AML-193 (cell line): ENCODE measurements at places on chromosomes 2 and 18.

- DNase-seq = peak; percentile 19
Observed at GRCh38 chr2:8285081-8285480, 396.8 kb upstream of the ID2 start.

DNA sequence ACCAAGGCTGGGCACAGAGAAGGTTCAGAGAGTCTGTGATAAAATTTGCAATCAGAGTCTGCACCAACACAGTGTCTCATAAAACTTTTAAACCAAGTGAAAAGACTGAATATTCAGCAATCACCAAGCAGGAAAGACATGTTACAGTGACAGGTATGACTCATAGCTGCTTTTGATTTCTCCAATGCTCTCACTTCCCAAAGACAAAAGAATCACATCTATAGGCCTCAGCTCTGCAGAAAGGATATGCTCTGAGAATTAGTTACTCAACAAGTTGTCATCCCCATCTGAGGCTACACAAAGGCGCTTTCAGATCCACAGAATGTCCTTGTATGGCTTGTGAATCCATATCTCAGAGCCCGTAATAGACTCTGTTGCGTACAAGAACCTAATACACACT is 92.5 kb downstream of the KCNF1 start:
- DNase-seq = no peak

- DNase-seq = no peak
Observed at GRCh38 chr2:209348433-209348832, 75.4 kb upstream of the MAP2 start.

DNA sequence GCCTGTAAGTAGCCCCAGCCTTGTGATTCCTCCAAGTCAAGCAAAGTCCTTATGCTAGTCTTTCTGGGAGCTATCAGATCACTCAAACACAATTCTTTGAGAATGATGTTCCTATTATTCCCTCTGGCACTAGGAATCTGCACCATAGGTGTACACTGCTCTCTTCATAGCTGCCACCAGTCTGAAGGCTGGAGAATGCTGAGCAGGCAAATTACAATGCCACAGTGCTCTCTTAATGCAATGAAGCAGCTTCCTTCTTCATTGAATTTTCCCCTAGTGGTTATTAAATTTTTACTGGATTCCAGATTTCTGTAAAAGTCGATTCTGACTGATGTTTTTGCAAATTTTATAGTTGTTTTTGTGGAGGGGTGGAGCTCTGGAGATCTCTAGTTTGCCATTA is 84.8 kb downstream of the CCDC178 start:
- DNase-seq = no peak

- no peak for DNase-seq
Observed at GRCh38 chr18:79383388-79384056, 12.2 kb upstream of the NFATC1 start.

- DNase-seq = no peak
Observed at GRCh38 chr2:54444503-54444902, 11.6 kb upstream of the SPTBN1 start.

- DNase-seq = no peak
Observed at GRCh38 chr2:231176066-231176465, 22.4 kb upstream of the ARMC9 start.

DNA sequence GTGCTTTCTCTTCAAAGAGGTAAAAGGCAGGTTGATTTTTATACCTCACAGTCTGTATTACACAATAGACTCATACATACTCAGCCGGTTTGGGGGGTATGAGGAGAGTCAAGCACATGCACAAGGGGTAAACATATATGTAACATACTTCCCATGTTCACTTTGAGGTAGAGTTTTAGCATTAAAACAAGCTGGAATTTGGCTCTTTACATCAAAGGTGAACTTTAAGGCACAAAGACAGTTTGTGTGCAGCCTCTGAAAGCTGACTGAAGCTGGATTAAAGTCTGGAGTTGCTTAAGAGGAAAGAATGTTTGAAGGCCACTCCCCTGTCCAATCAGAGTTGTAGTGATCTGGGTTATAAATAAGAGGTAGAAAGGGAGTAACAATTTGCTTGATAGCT is 282.0 kb downstream of the DPP10 start:
- DNase-seq = no peak

DNA sequence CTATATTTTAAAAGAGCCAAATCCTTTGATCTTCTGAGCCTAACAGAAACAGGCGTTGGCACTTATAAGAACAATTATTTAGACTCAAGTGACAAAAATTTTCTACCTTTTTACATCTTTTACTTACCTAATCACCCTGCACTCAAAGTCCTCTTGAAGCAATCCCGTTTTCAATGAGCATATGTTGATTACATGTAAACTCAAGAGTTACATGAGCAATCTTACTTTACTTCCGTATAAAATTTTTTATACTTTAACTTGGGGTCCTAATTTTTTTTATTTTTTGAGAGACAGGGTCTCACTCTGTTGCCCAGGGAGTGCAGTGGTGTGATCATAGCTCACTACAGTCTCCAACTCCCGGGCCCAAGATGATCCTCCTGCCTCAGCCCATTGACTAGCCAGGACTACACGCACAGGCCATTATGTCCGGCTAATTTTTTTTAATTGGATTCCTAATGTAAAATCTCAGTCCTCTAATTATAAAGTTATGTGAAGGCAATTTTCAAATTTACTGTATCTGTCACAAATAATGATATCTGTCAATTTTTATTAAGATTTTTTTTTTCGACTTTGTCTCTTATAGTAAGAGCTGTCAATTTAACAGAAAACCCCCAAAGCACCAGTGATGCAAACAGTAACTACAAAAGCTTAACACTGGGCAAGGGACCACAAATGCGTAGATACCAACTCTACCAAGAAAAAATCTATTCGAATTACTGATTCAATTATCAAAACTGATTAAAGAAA is 19.1 kb upstream of the STPG4 start:
- DNase-seq = no peak

GRCh38 chr2:137380610-137381009 is 583.7 kb upstream of the HNMT start:
- no peak for DNase-seq

- no peak for DNase-seq
Observed at GRCh38 chr2:214215107-214215506, 195.7 kb upstream of the VWC2L start.

DNA sequence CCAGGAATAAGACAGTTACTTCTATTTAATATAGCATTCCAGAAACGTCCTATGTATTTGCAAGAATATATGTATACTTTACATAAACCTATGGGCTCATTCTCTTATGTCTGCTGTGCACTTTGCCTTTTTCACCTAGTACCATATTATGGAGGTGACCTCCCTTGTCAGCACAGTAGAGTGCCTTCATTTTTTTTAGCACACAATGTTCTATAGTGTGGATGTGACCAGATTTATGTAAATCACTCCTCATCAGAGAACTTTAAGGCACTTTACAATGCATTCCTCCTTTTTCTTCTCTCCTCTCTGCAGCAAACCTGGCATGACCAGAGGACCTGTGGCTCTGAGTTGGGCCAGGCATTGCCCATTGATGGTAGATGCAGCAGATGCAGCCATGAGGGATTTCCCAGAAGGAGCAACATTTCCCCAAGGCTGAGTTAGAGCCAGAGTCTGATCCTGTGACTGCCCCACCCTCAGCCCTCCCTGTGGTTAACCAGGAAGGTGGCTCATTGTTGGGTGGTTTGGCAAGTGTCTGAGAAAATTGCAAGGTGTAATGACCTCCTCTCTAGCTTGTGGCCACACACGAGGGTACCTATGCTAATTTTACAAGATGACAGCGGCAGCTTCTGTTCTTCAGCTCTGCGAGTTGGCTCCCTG is 76.5 kb upstream of the DLX2 start:
- no peak for DNase-seq

GRCh38 chr2:238183821-238184220 is 19.7 kb downstream of the ILKAP start:
- no peak for DNase-seq

GRCh38 chr2:124822516-124822915 is 797.4 kb downstream of the CNTNAP5 start:
- no peak for DNase-seq

DNA sequence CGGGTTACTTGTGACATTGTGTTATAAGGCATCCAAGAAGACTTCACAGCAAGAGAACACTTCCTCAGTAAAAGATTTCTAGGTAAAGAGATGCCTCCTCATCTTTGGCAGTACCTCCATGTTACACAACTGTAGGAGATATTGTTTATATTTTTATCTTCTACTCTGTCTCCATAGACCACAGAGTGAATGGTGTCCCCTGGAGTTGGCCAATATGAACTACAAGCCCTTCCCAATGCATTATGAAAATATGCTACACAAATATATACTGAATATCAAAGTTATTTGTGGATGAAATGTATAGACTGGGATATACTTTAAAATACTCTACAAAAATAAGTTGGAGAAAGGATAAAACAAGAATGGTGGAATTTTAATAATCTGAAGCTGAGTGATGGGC is 46.7 kb downstream of the MBOAT2 start:
- no peak for DNase-seq

DNA sequence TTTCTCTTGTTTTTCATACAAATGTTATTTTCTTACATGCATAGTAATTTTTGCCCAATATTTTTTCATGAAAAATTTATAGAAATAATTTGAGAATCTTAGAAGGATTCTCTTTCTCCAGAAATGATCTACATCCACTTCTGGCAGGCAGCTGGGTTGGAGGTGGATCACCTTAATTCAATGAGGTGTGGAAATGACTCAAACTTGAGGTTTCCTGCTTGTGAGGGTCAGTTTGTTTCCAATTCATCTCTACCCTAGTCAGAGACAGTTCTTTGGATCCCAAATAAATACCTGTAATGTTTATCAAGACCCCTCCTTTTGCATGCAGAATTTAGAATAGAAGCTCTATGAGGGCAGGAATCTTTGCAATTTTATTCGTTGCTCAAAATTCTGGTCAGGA is 35.0 kb upstream of the DYNAP start:
- DNase-seq = no peak

DNA sequence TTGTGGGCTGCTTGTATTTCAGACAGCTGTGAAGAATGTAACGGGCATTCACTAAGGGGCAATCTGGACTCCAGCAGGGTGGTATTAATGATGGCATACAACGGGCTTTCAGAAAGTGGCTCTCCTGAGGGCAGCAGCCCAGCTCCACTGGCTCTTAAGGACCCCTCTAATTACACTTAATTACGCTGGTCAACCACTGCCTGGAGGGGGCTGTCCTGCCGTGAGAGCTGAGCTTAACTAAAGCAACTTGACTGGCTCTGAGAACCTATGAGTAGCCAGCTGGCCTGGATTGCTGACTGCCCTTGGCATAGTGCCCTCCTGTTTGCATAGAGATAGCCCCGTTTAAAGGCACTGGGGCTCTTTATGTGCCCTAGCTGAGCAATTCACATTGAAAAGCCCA is 3.8 kb downstream of the LIPG start:
- DNase-seq = no peak

DNA sequence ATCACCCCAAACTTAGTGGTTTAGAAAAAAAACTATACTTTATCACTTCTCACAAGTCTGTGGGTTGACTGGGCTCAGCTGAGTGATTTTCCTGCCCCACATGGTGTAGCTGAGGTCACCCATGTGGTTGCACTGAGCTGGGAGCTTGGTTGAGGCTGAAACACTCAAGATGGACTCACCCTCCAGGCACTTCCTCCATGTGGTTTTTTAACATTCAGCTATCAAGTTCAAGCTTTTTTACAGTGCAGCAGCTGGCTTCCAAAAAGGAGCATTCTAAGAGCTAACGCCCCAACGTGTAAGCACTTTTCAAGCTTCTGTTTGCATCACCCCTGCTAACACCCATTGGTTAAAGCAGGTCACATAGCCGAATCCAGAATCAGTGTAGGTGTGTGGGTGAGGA is 105.9 kb upstream of the CREB1 start:
- peak; percentile 93 for DNase-seq

DNA sequence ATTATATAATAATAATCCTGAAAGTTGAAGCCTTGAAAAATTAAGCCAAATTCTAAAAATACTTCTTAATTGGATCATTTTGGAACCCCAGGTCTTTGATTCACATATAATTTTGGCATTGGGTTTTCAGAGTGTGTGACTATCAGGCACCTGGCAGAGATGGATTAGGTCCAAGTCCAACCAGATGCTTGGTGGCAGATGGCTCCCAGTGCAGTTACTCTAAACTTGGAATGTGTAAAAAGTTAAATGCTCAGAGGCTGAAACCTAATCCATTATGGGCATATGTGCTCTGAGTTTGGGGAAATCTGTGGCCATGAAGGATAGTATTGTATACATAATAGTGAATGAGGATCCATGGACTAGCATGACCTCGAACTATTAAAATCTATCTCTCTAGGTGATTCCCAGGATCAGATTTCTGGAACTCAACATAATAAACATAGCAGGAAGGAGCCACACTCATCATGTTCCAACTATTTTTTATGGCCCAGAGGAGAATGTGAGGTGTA is 333.0 kb downstream of the RPRM start:
- no peak for DNase-seq

DNA sequence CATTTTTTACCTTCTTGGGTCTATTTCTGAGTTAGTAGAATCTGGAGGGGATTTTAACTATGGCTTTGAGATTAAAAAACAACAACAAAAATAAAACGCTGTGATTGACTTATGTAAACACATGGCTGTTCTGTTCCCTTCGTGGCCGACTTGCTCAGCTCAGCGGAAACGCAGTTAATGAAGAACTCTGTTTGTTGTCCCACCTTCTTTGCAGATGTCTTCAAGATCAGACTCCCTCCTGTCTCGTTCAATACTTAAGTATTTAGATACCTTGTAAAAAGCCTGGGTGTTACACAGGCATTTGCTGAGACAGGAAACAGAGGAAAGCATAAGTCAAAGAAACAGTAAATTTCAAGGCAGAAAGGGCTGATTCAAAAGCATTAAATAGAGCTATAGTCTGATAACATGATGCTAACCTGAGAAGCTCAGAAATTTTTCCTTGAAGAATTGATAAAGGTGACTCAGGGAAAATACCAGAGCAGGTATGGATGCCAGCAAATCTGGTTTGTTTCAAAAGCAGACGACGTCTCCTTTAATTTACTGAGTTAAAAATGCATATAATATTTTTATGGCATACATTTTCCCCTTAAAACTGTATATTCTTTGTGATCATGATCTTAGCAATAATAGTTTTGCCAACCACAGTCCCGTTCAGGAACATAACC is 21.7 kb upstream of the POLI start:
- no peak for DNase-seq

DNA sequence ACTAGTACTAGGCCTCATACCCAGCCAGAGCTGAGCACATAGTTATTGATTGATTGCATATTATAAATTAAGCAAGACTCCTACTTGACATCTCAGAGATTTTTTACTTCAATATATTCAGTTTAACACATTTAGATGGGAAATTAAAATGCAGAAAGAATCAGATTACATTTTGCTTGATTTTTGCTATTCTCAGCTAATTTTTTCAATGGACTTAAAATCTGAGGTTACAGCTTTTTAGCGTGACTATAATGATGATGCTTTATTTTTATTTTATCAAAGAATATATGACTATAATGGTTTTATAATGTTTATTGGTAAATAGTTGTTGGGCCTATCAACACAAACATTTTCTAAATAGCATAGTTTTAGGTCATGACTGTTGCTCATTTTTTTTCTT is 493.0 kb upstream of the CNTNAP5 start:
- no peak for DNase-seq

- no peak for DNase-seq
Observed at GRCh38 chr2:42296226-42296625, 64.8 kb downstream of the COX7A2L start.

- DNase-seq = no peak
Observed at GRCh38 chr2:12429779-12430406, 286.8 kb upstream of the TRIB2 start.
